ENCODE measurements at places on chromosomes 6 and 20.

DNA sequence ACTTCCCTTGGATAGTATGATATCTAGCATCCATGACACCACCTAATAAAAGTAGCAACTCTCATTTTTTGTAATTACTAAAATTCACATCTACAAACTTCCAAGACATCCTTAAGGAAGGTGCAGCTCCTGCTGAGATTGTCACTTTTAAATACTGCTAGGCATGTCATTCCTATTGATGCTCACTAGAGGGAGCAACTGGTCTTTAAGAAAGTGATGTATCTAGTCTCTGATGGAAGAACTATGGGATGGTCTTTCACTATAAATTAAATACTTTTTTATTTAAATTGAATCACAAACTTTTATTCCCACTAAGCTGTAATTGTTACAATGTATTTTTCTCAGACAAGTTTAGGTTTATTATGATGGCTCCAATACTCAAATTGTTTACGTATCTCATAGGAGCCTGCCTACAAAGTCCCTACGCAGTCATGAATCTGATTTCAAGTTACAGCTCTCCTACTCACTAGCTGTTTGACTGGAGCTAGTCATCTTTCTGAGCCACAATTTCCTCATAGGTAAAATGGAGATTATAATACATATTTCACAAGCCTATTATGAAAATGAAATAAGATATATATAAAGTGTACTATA is 8.1 kb upstream of the TSPYL1 start:
- no peak for DNase-seq

GRCh38 chr6:135353113-135353512 is 144.4 kb downstream of the AHI1 start:
- DNase-seq, result no peak

DNA sequence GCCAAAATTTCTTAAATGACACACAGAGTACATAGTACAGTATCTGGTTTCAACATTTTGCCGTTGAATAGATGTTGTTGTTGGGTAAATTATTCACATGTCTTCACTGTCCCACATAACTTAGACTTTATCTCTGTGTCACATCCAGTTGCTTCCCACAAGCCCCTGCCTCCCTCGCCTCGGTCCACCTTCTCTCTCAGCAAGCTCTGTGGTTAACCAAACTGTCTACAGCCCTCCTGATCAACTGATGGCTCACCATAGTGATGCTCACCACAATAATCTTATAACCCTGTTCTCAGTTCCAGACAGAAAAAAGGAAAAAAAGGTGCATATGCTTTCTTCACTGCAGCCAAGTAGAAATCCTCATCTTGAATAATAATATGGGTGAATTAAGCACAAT is 23.0 kb downstream of the IL17F start:
- DNase-seq, result no peak

GRCh38 chr6:45491048-45491735 is 113.5 kb upstream of the SUPT3H start:
- DNase-seq, result no peak

DNA sequence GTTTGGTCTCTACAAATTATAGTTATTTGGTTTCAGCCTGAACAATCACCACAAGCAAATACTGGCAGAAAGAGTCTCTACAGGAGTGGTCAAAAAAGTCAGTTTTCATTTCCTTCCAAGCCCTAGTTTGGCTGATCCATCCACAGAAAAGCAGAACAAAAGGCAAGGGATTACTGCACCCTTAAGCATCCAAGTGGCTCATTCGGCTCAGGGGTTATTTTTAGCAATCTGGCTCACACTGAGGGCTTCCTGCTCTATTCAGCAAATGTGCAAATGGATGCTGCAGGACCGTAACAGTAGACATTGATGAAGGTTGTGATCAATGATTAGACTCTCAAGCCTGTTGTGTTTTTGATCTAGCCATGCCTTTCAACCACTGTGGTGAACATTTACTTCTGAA is 62.2 kb upstream of the FABP7 start:
- no peak for DNase-seq

DNA sequence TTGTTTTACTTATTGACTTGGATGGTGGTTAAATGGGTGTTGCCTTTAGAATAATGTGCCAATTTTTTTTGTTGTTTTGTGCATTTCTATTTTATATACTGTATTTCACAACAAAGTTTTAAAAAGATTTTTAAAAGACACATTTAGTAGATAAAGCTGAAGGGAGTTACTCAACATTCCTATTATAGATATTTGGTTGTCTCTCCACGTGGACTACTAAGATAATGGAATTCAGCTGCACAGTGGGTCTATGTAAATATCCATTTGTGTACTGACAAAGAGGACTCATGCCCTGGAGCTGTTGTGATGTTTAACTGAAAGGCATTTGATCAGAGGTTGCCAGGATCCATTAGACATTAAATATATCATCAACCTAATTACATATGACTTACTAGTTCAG is 23.2 kb upstream of the FAM135A start:
- DNase-seq, result no peak

- DNase-seq, result no peak
Observed at GRCh38 chr6:144395826-144396225, 110.7 kb downstream of the UTRN start.

- DNase-seq, result no peak
Observed at GRCh38 chr6:89961481-89961880, 67.2 kb downstream of the GJA10 start.

- DNase-seq, result no peak
Observed at GRCh38 chr6:109062767-109063352, 31.8 kb downstream of the SESN1 start.

GRCh38 chr6:90285611-90286381 is 10.8 kb downstream of the BACH2 start:
- no peak for DNase-seq

- no peak for DNase-seq
Observed at GRCh38 chr6:169250660-169251059, 3.0 kb downstream of the THBS2 start.

Measured in stimulated activated CD4-positive, alpha-beta T cell treated with anti-CD3 and anti-CD28 coated beads, Interleukin-15, amount 100 ng/mL, for 1 hour (primary cell).